ENCODE measurements at places on chromosomes 7 and 10.

GRCh38 chr10:86849181-86849894 is 92.9 kb downstream of the BMPR1A start:
- no peak for DNase-seq

DNA sequence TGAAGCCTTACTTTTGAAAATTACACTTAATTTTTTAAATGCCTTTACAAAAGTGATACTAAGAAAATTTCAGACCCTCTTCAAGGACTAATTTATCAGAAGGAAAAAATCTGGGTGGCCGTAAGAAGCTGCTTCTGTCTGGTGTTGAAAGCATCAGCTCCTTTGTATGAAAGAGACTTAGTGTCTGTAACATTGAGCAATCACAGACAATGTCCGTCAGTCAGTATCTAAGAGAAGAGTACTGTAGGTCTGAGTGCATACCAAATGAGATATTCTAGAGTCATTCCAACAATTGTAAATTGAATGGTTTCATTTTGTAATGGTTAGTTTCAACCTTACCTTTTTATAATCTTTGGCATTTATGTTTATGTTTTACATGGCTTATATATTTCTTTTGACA is 11.1 kb upstream of the MDFIC start:
- no peak for DNase-seq

DNA sequence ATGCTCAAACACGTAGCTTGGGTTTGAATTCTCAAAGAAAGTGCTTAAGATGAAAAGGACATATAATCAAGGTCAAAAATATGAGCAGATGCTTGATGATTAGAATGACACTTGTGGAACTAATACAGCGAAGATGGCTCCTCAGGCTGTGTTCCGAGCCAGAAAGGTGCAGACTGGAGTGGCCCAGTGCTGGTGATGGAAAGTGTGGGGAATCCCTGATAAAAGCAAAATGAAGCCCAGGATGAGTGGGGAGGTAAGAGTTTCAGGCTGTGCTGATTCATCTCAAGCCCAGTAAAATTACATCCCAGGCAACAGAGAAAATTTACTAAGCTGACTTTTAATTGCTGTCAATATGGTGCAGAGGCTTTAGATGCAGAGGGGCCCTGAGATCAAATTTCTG is 77.8 kb upstream of the IKZF1 start:
- no peak for DNase-seq

DNA sequence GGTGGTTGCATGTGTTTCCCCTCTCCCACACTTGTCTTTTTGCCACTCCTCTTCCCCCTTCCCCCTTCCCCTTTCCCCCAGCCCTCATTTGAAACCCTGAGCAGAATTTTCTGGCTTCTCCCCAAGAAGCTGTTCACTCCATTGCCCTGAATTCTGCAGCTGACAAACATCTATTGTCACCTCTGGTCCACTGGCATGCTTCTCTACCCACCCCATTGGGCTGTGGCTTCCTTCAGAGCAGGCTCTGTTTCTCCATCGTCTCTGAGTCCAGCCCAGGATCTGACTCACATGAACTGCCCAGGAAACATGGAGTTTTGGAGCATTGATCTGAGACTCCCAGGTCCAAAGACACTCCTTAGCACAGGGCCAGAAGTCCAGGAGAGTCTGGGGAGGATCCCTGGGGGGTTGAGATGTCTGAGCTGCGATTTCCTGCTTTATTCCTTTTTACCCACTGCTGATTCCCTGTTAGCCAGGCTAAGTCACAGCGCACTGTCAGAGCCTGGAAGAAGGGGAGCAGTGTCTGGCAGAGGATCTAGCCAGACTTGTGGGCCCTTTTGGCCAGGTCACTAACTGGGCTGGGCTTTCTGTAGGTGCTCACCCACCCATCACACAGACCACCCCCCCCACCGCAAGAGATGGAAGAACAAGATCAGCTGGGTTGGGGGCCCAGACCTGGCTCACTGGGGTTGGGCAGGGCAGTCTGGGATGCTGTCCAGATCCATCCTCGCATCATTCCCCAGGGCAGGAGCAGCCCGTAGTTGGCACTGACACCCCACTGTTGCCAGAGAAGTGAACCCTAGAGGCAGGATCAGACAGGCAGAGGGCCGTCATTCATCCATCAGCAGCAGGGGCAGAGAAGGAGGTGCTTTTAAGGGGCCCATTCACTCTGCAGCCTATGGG is 3.5 kb downstream of the CHAT start:
- DNase-seq, result no peak

DNA sequence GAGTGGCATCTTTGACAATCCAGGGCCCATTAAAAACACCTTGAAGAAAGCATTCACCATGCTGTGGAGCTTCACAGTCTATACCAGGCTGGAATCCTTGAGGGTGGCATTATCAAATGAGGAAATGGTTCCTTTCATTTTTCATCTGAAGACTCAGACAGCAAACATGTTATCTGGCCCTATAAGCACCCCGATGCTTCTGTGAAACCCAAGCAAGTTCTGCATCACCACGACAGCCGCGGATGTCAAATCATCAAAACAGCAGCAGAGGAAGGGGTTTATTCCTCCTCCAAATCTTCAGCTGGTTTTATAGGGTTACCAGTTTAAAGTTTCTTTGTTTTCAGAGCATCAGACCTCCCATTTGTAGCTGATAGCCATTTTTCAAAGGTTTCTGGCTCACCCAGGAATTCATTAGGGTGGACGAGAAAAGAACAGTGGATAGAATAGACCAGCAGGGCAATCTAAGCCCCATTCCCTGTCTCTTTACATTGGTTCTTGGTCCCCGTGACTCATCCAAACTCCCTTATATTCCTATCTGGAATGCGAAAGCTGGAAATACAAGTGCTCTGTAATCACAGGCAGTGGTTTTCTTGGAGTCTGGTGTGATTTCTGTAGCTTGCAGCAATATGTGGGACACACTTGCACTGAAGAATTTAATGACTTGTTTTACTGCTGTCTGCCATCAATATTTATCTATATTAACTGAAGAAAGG is 217.9 kb downstream of the SKAP2 start:
- DNase-seq, result no peak

- no peak for DNase-seq
Observed at GRCh38 chr10:132162590-132163277, 24.0 kb upstream of the DPYSL4 start.

DNA sequence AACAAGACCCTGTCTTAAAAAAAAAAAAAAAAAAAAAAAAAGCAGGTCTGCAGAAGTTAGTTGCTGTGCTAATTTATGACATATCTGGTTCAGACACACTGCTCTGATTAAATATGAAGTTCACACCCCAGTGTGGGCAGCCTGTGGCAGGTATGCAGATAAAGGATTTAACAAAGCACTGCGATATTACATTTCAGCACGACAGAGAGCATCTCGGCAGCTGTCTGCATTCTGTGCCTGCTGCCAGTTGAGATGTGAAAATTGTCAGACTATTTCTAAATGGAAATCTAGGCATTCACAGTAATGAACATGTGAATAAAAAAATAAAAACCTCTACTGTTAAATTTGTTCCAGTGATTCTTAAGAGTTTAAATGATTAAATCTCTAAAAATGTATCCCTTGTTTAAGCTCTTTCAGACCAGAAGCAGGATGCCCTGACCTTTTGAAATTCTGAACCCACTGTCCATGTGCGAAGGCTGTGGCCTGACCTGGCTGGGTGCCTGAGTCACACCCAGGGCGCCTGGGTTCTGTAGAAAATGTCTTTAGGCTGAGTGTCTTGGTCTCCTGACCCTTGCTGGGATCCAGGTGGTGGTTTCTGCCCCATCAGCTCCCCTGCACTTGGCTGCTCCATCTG is 272.9 kb downstream of the WDR37 start:
- no peak for DNase-seq

DNA sequence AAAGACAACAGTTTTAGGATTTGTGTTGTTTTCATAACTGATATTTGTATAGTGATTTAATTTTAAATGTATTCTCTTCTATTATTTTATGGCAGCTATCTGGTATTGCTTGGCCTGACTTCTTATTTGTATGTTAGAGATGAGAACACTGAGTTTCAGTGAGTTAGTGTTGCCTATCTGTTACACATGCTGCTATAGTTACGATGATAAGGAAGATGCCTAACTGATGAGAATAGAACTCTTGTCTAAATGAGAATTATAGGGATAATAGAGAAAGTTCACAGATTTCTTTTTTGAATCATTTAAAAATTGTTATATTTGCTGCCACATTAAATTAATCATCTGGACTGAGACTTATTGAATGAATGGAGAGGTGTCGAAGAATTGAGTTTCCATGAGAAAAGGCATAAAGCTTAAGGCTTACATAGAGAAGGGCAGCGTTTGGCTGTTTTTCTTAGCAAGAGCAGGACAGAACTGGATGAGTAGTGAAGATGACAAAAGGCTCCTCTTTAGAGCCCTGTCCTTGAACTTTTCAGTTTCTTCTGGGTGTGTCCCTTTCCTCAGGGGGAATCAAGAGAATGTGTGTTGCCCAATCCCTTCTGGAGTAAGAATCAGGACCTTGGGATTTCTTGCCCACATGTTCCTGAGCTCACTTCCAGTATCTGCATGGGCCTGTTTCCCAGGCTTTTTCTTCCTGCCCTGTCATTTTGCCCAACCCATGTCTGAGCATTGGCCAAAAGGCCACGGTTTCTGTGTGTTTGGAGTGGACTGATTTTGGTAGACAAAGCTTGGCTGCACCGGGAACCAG is 195.6 kb upstream of the CSTF2T start:
- no peak for DNase-seq

DNA sequence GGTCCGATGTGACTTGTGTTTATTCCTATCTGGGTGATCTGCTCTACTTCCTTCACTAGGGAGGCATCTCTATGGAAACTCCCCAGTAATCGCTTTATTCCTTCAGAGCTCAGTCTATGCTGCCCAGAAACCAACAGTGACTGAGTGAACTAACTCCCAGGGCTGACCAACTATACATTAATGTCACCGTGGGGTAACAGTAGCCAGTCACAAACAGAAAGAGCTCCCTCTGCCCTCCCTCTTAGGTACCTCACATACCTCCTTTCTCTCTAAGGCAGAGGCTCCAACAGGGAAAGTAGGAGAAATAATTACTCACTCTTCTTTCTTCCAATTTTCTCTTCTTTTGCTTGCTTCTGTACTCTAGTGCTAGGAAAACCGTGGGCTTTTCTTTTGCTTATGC is 855.0 kb downstream of the REEP3 start:
- no peak for DNase-seq

- no peak for DNase-seq
Observed at GRCh38 chr7:101560856-101561255, 68.2 kb downstream of the MYL10 start.

GRCh38 chr10:86152911-86153310 is 213.7 kb downstream of the GRID1 start:
- no peak for DNase-seq

DNA sequence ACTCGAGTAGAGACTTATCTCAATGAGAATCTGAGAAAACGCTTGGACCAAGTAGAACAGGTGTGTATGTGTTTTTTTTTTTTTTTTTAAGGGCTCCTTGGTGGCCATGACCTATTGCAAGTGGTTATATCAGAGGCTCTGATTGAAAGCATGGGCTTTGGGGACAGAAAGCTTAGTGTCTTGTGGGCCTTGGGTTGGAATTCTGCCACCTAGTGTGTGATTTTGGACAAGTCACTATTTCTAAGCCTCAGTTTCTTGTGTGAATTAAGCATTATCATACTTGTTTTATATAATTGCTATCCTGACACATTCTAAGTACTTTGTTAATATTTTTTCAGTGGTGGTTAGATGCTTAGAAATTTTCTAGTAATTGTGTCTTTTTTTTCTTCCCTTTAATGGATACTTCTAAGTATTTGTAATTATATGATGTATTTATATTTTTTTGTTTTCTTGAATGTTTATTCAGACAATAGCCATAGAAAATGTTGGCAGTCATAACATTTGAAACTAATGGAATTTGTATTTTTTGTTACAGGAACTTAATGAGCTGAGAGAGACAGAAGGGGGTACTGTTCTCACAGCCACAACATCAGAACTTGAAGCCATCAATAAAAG is 33.1 kb downstream of the SMC3 start:
- peak; percentile 19 for DNase-seq

DNA sequence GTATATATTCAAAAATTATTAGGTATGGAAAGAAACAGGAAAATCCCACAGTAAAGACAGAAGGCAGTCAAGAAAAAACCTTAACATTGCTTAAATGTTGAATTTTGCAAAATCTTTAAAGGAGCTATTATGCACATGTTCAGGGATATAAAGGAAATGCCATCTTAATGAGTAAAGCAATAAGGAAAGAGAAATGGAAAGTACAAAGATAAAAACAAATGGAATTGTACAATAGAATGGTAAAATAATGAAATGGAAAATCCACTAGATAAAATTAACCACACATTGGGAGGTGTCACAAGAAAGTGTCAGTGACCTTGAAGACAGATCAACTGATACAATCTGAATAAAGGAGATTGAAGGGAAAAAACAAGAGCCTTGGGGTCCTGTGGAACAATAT is 82.0 kb downstream of the KIF20B start:
- DNase-seq, result no peak

GRCh38 chr10:117318909-117319308 is 56.3 kb downstream of the PDZD8 start:
- DNase-seq, result no peak

DNA sequence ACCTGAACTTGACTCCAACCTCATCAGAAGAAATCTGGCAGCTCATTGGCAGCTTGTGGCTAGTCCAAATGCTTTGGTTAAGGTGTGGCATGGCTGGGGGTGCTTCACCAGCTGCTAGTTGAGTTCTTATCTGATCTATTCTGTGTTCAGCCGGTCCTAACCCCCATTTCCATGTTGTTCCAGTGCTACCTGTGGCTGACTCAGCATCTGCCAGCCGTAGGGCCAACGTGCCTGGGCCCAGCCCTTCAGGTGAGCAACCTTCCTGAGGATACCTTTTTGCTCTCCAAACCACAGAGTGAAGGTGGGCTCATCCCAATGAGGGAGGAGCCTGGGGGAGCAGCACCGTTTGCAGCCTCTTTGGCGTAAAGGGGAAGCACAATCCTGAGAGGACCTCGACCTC is 46.8 kb upstream of the C10orf120 start:
- no peak for DNase-seq

- no peak for DNase-seq
Observed at GRCh38 chr7:151019130-151019447, 5.2 kb downstream of the ATG9B start.

- no peak for DNase-seq
Observed at GRCh38 chr10:74977913-74978847, 133.3 kb upstream of the SAMD8 start.

GRCh38 chr10:116765648-116766081 is 23.3 kb upstream of the HSPA12A start:
- DNase-seq, result no peak

Measured in CD14-positive monocyte (primary cell).